GM12878 (cell line): ENCODE measurements at places on chromosomes 5 and 9. TPM values are rescaled to one million over a fixed set of nuclear protein-coding genes. Genes with fewer than 3 reads are reported as not detected.

DNA sequence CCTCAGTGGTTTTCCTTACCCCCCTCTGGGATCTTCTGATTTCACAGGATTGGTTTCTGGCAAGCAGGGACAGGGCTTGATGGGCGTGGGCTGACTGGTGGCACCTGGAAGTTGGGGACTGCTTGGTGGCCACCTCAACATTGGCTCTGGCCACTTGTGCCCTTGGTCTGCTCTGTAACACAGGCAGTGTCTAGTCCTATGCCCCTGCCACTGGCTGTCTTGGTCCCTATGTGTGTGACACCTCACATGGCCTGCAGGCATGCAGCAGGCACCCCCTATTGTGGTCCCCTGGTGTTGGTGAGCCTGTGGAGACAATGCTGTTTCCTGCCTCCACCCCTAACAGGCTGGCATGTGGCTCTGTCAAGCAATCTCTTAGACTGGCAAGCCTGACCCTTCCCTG, 71.3 kb downstream of the GDA start:
- no peak overlapping the region for H3K27ac ChIP-seq
- no peaks in the 10 kb centered on the region for H3K4me1 ChIP-seq

DNA sequence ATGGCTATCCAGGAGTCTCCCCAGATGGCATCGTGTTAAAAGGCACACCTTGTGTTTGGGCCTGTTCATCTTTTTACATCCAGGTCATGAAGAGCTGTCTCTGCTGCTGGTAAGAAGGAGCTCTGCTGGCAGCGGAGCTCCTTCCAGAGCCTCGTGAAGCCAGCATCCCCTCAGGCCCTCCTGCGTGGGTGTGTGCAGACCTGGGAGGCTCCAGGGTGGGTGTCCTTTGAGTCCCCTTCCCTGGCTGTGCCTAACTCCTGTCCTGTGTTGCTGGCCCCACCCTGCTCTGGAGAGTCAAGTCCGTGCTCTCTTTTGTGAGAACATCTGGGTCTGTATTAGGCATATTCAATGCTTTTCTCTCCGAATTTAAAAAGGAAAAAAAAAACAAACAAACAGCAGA, 149.6 kb upstream of the IRX2 start:
- H3K36me3 ChIP-seq: no peaks in the 10 kb centered on the region
- no peaks in the 10 kb centered on the region for H3K27me3 ChIP-seq
- no peak overlapping the region for H3K27ac ChIP-seq
- DNase-seq: no peak

GRCh38 chr9:34338665-34339385, 9.5 kb downstream of the NUDT2 start:
- H3K27me3 ChIP-seq: no peaks in the 10 kb centered on the region
- H3K36me3 ChIP-seq: peaks cover 7% of the 10 kb centered on the region
- no peaks in the 10 kb centered on the region for H3K4me1 ChIP-seq
- no peak for DNase-seq

DNA sequence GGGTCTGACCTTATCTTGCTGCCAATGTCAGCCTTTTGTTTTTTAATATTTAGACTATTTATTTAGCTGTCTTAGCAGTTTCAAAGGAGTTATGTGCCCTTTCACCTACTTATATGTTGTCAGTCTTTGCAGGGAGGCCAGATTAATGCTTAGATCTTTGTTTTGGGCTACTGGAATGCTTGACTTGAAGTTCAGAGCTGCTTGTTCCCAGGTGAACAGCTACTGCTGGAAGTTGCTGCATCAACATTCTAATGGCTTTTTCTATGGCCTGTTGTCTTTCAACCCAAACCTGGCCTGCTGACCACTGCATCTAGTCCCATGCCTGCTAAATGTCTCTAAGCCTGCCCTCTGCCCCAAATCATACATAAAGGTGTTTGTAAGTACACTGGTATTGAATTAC, 3.0 kb downstream of the SLC22A5 start:
- H3K27me3 ChIP-seq: no peaks in the 10 kb centered on the region; the same call in 1 of the 2 replicates
- no peaks in the 10 kb centered on the region for H3K36me3 ChIP-seq
- no peak overlapping the region for H3K27ac ChIP-seq
- H3K4me1 ChIP-seq: peaks cover 8% of the 10 kb centered on the region
- no peak overlapping the region for H3K4me3 ChIP-seq

GRCh38 chr9:4891674-4892073, 93.4 kb upstream of the JAK2 start:
- H3K36me3 ChIP-seq: no peaks in the 10 kb centered on the region
- H3K4me1 ChIP-seq: peaks cover 7% of the 10 kb centered on the region; the same call in 1 of the 2 replicates
- no peaks in the 10 kb centered on the region for H3K27me3 ChIP-seq
- no peak for DNase-seq
- H3K4me3 ChIP-seq: no peak overlapping the region
- no peak overlapping the region for H3K27ac ChIP-seq

DNA sequence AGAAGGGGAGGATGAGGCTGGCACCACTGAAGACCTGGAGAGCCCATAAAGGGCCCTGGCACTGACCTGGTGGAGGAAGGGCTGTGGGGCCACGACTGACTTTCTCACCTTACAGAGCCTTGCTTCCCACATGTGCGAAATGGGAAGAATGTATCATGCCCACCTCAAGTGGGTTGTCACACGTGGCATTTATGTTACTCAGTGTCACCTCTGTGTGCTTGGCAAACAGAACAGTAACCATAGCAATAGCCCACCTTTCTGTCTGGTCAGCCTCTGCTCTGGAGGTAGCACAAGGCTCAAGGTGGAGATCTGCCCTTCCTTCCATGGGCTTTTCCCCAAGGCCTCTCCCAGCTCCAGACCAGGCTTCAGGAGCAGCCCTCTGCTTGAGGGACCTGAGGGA, 16.7 kb downstream of the TCF7 start:
- H3K36me3 ChIP-seq: peaks cover 12% of the 10 kb centered on the region; the same call in 1 of the 2 replicates
- H3K4me3 ChIP-seq: no peak overlapping the region
- H3K4me1 ChIP-seq: peaks cover 68% of the 10 kb centered on the region
- no peak for DNase-seq
- H3K27me3 ChIP-seq: no peaks in the 10 kb centered on the region

- DNase-seq: no peak
- no peak overlapping the region for H3K4me3 ChIP-seq
- H3K36me3 ChIP-seq: no peaks in the 10 kb centered on the region
- no peaks in the 10 kb centered on the region for H3K4me1 ChIP-seq
These were observed 19.9 kb downstream of the TPPP start for GRCh38 chr5:673161-673830.

GRCh38 chr9:70408393-70409040, 5.9 kb downstream of the KLF9 start:
- H3K27ac ChIP-seq: no peak overlapping the region
- no peak for DNase-seq
- no peak overlapping the region for H3K4me3 ChIP-seq
- H3K4me1 ChIP-seq: peaks cover 24% of the 10 kb centered on the region

ECSCR gene
- 0.36 TPM in 1 of 2 replicates, not detected in the other for total RNA-seq

ANKRD20A1 gene
- 0.27 and 0.33 TPM in 2 replicates for total RNA-seq

DNA sequence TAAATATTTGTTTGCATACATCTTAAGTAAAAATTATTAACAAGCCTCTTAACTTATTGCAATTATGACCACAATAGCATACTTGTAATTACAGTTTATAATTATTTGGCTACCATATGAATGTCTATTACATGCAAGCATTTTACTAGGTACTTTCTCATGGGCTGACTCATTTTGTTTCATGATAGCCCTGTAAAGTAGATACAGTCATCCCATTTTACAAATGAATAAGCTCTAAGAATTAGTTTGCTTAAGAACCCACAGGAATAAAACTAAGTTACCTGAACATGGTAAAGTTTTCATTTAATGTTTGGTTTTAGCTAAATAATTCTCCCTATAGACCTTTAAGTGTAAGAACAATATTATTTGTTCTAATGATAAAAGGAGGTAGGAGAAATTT, 126.6 kb upstream of the IZUMO3 start:
- no peaks in the 10 kb centered on the region for H3K27me3 ChIP-seq
- H3K4me3 ChIP-seq: no peak overlapping the region
- DNase-seq: no peak
- no peaks in the 10 kb centered on the region for H3K4me1 ChIP-seq
- H3K36me3 ChIP-seq: no peaks in the 10 kb centered on the region

- H3K4me3 ChIP-seq: no peak overlapping the region
- H3K4me1 ChIP-seq: no peaks in the 10 kb centered on the region
- H3K27me3 ChIP-seq: no peaks in the 10 kb centered on the region
These were observed 130.6 kb downstream of the MYO10 start for GRCh38 chr5:16805486-16805885.

DNA sequence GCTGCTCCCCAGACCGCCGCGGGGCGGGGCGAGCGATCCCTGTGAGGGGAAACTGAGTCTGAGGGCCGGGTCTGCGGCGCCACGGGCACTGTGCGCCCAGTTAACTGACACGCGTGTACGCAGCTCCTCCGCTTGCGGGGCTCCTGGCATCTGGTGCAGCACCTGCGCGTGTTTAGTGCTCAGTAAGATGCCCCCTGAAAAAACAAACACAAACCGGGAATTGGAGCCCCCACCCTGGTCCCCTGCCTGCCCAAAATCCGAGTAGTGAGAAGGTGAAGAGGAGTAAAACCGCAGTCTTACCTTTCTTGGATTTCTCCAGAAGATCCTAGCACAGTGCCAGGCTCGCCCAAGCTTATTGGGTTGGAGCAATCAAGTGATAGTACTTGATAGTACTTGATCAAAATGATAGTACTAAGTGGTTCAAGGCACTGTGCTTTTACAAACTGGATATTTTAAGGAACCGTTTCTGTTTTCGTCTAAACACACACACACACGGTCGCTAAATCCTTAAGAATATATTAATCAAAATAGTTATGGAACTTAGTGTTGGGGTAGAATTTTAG, 2.7 kb upstream of the TRAF1 start:
- peak overlapping the region; percentile 99 for H3K27ac ChIP-seq
- H3K27me3 ChIP-seq: no peaks in the 10 kb centered on the region
- peaks cover 51% of the 10 kb centered on the region for H3K4me1 ChIP-seq
- H3K36me3 ChIP-seq: no peaks in the 10 kb centered on the region; the same call in 1 of the 2 replicates
- DNase-seq: no peak
- H3K4me3 ChIP-seq: peak overlapping the region; percentile 88

- H3K4me3 ChIP-seq: no peak overlapping the region
- DNase-seq: no peak
These were observed 334.0 kb upstream of the NUDT12 start for GRCh38 chr5:103896593-103896992.

DNA sequence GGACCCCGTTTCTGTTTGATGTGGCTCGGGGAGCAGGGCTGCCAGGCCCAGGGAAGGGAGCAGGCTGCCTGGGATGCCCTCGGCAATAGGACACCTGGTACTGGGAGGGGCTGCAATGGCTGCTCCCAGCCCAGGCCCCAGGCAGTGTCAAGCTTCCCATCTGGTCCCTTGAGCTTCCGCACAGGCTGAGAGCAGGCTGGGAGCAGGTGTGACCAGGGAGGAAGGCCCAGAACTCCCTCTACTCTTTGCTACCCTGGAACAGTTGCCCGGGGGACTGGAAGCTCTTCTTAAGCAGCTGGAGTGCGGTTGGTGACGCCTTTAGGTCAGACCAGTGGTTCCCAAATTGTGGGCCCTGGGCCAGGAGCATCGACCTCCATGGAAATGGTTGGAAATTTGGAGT, 186.9 kb downstream of the GADD45G start:
- no peaks in the 10 kb centered on the region for H3K27me3 ChIP-seq
- no peaks in the 10 kb centered on the region for H3K36me3 ChIP-seq
- H3K27ac ChIP-seq: no peak overlapping the region
- H3K4me1 ChIP-seq: no peaks in the 10 kb centered on the region
